Right lung (tissue), 10 donors: ENCODE measurements at places on chromosomes 4 and X. TPM values are rescaled to one million over a fixed set of nuclear protein-coding genes. Genes with fewer than 3 reads are reported as not detected.

The EFHC2 gene
- 5.9 TPM for polyA plus RNA-seq

The FRAS1 gene
- 23.5 TPM for polyA plus RNA-seq

The CXCL8 gene
- polyA plus RNA-seq, result 1.4 TPM

The CT45A1 gene
- 15.2 TPM for polyA plus RNA-seq

The DGAT2L6 gene
- polyA plus RNA-seq, result not detected

The MORC4 gene
- polyA plus RNA-seq, result 35.2 TPM

The IRF2 gene
- 47.3 TPM for polyA plus RNA-seq

The NPY1R gene
- 0.74 TPM for polyA plus RNA-seq

The RGS12 gene
- polyA plus RNA-seq, result 67.7 TPM
